ENCODE measurements at places on chromosomes 11 and 22. TPM values are rescaled to one million over a fixed set of nuclear protein-coding genes. Genes with fewer than 3 reads are reported as not detected.

- DNase-seq = no peak
Measured at GRCh38 chr11:115215694-115216617, 288.3 kb downstream of the CADM1 start.

GRCh38 chr22:47605886-47606285 is 843.4 kb downstream of the TBC1D22A start:
- peak; percentile 6 for DNase-seq

DNA sequence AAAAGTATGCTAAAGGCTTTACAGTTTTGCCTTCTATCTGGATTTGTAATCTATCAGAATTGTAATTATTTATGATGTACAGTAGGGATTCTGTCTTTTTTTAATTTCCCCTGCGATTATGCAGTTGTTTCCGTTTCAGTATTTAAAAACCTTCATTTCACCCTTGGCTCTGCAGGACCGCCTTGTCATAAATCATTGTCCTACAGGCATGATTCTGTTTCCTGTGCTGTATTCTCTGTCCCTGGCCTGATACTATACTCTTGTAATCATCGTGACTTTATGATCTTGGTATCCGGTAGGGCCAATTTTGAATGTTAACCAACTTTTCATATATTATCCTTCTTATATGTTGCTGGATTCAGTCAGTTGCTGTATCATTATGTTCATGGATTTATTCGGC is 151.7 kb downstream of the ATXN10 start:
- DNase-seq = no peak

GRCh38 chr22:42915980-42916765 is 59.1 kb upstream of the ARFGAP3 start:
- DNase-seq = no peak

GRCh38 chr11:8631395-8632118 is 37.5 kb upstream of the STK33 start:
- no peak for DNase-seq

Gene UEVLD
- total RNA-seq = 26.8 TPM

Gene CBY1
- 30.8 TPM for total RNA-seq

Gene PTPN5
- total RNA-seq = 0.80 TPM

- DNase-seq = no peak
Measured at GRCh38 chr11:73978576-73979086, 4.0 kb downstream of the UCP2 start.

Gene SYVN1
- total RNA-seq = 68.1 TPM

- DNase-seq = no peak
Measured at GRCh38 chr11:37642296-37642695, 1044.3 kb upstream of the RAG2 start.

GRCh38 chr11:99424313-99425084 is 403.8 kb downstream of the CNTN5 start:
- no peak for DNase-seq

DNA sequence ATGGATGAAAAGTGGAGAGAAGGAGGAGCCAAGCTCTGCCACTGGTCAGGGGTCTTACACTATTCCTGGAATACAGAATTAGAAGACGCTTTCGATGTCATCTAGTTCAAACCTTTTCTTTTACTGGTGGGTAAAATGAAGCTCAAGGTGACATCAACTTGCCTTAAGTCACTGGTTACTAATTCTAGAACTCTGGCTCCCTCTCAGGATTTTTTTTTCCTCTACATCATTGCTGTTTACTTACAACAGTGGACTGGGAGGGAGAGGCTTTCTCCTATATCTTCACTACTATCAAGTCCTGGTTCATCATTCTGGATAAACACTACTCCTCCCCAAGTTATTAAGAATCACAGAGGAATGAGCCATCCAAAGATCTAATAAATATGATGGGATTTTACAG is 82.9 kb downstream of the ETS1 start:
- DNase-seq = no peak

DNA sequence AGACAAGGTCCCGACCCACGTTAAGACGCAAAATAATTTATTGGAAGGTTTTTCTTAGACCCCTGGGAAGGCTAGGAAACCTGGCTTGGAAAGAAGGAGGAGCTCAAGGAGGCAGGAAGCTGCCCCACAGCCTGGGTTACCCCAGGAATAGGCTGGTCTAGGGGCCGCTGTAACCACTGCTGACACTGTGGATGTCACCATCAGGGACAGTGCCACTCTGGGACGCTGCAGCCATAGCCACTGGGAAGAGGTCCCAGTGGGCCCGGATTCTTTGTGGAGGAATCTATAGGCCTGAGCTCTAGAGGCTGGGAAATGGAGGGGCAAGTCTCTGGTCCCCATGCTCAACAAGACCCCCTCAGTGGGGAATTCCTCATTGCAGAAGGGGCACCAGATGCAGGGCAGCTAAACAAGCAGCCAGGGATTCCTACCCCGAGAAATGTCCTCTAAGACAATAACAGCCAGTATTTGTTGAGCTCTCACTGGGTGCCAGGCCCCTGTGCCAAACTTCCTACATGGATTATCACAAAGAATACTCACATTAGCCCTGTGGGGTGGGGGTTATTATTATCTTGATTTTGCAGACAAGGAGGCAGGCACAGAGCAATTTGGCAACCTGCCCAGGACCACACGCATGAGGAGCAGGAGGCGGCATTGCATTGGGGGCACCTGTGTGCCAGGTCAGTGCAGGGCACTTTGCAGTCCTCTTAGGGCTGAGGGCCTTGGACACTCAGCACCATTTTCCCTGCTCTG is 19.5 kb upstream of the CHKA start:
- no peak for DNase-seq

DNA sequence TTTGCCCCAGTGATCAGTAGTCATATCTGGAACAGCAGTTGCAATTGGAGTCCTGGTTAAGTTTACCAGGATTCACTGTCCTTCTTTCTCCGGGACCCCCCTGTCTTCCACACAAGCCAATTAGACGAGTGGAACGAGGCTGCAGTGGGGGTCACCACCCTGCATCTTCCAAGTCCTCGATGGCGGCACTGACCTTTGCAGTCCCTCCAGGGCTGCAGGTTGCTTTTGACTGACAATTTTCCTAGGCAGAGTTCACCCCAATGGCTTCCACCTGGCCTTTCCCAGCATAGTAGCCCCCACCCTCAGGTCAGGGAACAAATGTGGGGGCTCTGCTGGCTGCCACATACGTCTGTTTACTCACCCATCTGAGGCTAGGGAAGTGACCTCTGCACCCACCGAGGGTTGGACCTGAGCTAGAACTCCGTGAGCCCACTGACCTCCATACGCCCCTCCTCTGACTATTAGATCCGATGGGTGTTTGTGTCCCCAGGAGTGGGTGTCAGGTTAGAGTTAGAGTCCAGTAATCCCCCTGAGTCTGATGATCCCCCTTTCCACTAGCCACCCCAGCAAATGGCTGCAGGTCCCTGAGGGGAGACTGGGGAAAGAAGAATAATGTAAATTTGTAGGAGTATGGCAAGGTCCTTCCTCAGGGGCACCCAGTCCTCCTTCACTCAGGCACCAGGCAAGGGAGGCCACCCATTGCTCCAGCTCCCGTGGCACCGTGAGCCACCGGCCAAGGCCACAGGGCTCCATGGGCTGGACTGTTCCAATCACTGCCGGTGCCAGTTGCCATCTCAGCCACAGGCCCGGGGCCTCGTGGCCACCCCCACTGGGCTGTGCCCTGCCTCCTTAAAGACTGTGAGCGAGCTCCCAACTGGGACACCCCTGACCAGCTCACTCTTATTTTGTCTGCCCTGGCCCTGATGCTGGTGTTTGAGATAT is 5.5 kb downstream of the C11orf21 start:
- DNase-seq = no peak

Gene DMC1
- 0.97 TPM for total RNA-seq

GRCh38 chr22:39173050-39173706 is 20.7 kb upstream of the CBX7 start:
- DNase-seq = no peak

DNA sequence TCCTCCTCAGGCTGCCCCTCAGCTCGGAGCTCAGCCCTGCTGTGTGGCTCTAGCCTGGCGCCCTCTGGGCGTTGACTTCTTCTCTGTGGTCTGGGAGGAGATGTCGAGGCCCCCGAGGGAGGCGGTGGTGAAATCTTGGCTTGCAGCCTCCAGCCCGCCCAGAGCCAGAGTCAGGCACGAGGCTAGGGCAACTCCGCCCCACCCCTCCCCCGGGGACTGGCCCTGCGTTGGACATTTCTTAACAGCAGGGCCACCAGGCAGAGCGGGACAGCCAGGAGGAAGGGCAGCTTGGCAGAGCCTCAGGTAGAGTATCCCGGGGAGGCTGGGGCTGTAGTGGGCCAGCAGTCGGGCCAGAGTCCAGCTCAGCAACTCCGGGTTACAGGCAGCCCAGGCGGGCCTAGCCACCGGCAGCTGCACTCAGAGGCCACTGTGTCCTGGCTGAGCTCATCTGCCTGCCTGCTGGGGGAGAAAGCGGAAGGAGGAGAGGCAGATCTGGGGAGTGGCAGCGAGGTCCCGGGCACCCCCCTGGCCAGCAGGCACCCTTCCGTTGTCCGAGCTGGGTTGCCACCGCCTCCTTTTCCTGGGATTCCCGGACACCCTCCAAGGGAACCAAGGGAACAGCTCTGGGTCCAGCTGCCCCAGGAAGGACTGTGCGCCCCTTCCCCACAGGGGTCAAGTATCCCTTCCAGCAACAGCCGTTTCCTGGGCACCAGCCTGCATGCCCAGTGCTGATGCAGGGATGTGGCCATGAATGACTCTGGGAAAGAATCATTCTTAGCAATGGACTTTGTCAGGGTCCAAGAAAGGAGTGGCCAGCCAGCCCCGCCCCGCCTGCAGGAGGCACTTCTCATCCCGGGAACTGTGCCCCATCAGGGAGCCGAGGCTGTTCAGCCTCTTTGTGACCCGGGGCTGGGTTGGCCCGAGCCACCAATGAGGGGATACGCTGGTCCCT is at the start of gene ALDH3B1:
ALDH3B1 (plus strand) TSS at position 238 of the 952 bp plus-strand sequence. CDS start 4,971 bp downstream, outside the sequence.
- peak; percentile 98 for DNase-seq

Gene OR2D2
- not detected for total RNA-seq

DNA sequence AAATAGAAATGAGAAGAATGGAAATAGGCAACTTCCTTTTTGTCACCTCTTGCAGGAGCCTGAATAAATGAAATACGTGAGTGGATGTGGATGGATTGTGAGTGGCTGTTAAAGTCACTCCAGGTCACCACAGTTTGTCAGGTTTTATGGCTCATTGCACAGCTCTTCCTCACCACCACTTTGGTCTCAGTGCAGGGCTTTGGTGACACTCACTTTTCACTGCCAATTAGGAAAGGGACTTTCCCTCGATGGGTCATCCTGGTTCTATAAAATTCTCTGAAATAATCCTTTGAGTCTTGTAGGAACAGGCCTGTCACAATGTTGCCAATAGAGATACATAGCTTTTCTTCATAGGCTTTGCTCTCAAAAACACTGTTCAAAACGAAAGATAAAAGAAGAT is 172.4 kb upstream of the C11orf87 start:
- no peak for DNase-seq

DNA sequence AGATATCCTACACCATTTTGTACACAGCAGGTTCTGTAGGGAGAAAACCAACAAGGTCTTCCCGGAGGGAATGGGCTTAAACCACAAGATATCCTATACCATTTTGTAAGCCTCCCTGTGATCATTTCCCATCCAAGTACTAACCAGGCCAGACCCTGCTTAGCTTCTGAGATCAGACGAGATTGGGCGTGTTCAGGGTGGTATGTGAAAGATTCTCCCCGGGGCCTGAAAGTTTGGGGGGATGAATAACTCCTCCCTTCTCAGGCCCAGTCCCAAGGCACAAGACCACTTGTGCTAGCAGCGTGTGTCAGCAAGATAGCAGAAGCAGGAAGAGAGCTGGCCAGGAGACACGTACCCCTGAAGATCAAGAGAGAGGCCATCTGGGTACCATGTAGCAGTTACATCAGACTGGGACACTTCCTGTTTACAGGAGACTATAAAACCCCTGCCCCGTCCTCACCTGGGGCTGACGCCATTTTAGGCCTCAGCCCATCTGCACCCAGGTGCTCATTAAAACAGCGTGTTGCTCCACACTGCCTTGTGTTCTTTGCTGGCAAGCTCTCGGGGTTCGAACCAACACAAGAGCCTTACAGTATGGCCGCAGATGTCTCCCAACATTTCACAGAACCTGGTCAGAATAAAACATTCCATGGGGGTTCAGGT is 17.3 kb downstream of the MIF start:
- DNase-seq = no peak

DNA sequence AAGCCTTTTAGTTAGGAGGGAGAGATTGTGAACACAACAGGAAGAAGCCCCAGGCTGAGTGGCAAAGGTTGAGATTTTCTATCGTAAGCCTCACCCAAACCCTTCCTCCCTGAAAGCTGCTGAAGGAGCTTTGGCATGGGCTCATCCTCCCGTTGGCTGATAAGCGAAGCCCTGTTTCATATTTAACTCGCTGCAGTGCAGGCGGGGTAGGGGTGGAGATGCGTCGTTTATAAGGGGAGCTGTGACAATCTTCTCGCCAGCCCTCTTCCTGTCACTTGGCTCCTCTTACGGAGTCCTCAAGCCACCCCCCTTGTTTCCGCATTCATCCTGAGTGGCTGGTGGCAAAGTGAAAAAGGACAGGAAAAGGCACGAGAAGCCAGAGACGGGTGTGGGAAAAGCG is 137.0 kb downstream of the OR4C45 start:
- no peak for DNase-seq

DNA sequence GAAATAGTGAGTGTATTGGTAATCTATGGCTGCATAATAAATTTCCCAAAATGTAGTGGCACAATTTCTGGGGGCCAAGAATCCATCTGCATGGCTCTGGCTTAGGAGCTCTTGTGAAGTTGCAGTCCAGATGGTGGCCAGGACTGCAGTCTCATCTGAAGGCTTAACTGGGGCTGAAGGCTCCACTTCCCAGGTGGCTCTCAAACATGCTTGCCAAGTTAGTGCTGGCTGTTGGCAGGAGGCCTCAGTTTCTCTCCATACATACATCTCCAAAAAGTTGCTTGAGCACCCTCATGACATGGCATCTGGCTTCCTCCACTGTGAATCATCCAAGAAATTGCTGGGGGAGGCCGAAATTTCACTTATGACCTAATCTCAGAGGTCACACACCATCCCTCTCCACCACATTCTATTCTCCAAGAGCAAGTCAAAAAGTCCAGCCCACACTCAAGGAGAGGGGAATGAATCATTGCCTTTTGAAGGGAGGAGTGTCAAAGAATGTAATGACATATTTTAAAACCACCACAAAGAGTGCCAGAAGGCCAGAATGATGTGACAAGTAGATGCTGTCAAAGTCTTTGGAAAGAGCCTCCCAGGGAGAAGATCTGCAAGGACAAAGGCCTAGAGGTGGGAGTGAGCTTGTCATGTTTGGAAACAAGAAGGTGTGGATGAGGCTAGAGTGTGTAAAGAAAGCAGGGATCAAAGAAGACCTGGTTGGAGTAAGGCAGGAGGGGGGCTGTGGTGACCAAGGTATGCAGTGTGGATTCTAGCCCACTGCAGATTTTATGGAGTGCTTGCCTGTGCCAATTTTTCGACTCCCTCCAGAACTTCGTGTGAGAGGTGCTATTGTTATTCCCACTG is 566.2 kb downstream of the MIAT start:
- no peak for DNase-seq

- no peak for DNase-seq
Measured at GRCh38 chr11:108994887-108995286, 330.0 kb downstream of the DDX10 start.
